ENCODE measurements at places on chromosomes 4 and X. TPM values are rescaled to one million over a fixed set of nuclear protein-coding genes. Genes with fewer than 3 reads are reported as not detected.
A peak's percentile ranks its signal among the peaks of the same experiment; 100 is the strongest.

DNA sequence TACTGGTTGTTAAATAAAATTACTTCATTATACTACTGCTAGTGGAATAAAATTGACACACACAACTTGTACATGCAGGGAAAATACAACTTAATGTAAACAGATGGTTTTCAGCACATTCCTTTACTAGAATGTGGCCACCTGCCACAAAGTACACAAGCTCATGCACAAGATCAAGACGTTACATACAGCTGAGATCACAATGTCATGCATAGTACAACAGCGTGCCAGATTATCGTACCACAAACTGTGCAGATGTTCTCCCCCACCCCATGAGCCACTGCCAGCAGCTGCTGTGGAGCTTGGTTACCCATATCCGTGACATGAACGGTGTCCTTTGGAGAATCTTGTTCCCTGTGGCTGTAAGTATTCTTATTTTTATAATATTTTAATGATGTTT is 27.7 kb downstream of the FBXO8 start:
- DNase-seq, result no peak

DNA sequence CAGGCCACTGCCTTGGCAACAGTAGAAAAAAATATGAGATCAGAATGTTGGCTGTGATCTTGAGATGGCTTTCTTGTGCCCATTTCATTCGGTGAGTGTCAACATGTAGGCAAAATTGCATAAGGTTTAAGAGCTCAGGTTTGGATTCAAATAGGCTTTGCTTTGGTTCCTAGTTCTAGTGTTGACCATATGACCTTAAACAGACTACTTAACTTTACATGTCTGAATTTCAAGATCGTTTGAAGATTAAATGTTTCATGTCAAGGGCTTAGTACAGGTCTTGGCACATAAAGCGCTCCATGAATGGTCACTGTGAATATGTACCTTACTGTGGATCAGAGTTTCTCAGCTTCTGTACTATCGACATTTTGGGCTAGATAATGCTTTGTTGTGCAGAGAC is 204.2 kb downstream of the MGST2 start:
- DNase-seq, result no peak

- DNase-seq, result peak; percentile 46
Measured at GRCh38 chr4:2009651-2010233, 968 bp upstream of the NELFA start.

Gene ZAR1
- total RNA-seq, result not detected

Gene UGT2B15
- not detected for total RNA-seq

Gene NMU
- 0.90 TPM for total RNA-seq

Gene CSN2
- not detected for total RNA-seq

Gene IL13RA2
- total RNA-seq, result not detected
